ENCODE measurements at places on chromosomes 13 and 19.

- DNase-seq = no peak
These were observed 164.5 kb downstream of the TEX29 start for GRCh38 chr13:111484959-111485358.

GRCh38 chr13:101499406-101499805 is 46.9 kb downstream of the ITGBL1 start:
- DNase-seq = no peak

DNA sequence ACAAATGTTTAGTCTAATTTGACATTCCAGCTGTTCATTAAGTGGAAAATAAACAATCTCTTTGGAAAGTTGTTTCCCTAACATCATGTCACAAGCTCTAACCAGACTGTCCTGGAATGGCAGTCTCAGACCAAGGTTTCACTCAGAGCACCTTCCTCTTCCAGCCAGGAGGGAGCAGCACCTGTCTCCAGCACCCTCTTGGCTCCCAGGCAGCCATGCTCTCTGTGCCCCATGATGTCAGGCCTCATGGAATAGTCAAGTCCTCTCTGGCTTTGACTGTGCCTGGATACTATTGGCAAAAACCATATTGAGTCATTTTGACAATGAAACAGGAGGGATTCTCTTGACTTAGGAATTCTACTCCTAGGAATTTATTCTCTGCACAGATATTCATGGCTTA is 171.4 kb downstream of the OXGR1 start:
- DNase-seq = no peak

DNA sequence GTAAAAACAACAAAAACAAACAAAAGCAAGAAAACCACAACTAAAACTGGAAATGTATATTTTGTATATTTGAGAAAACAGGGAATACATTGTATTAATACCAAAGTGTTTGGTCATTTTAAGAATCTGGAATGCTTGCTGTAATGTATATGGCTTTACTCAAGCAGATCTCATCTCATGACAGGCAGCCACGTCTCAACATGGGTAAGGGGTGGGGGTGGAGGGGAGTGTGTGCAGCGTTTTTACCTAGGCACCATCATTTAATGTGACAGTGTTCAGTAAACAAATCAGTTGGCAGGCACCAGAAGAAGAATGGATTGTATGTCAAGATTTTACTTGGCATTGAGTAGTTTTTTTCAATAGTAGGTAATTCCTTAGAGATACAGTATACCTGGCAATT is 17.1 kb downstream of the KLF5 start:
- no peak for DNase-seq

DNA sequence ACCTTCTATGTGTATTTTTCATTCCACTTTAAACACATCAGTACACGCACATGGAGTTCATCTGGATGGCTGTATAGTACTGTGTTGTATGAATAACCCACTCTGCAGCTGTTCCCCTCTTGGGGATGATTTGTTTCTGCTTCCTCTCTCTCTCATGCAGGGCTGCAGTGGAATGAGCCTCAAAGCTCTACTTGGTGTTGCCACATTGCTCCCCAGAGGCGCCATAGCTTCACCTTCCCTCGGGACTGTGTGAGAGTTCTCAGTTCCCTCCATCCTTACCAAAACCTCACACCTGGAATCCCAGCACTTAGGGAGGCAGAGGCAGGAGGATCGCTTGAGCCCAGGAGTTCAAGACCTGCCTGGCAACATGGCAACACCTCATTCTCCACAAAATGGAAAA is 28.4 kb upstream of the GPR183 start:
- DNase-seq = no peak
